ENCODE measurements at places on chromosomes 3 and 15.

- DNase-seq: no peak
These were observed 302.5 kb downstream of the C3orf38 start for GRCh38 chr3:88452228-88452627.

GRCh38 chr3:59023612-59024011 lies 26.2 kb downstream of the CFAP20DC start:
- no peak for DNase-seq

- DNase-seq: no peak
These were observed 340.9 kb upstream of the TPRG1 start for GRCh38 chr3:188830893-188831292.

GRCh38 chr3:15161133-15161532 lies 44.9 kb upstream of the CAPN7 start:
- DNase-seq: no peak

GRCh38 chr3:23002836-23003732 lies 200.0 kb upstream of the UBE2E2 start:
- no peak for DNase-seq

- no peak for DNase-seq
These were observed 935.8 kb downstream of the IGSF11 start for GRCh38 chr3:118098827-118099226.

- DNase-seq: no peak
These were observed 21.4 kb downstream of the OPA1 start for GRCh38 chr3:193614430-193614829.

DNA sequence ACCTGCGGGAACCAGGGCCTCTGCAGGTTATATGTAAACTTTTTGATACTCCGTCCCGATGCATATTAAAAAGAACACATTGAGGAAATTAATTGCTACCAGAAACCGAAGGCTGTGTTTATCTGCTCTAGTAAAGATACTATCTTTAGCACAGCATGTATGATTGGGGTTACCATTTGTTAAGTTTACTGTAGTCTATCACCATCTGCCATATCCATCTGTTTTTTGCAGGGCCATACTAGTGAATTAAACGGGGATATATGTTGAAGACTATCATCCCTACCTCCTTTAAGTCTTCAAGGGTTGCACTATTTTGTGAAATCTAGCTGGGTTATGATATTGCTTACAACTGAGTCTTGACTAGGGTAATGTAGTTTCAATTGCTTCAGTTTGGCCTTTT lies 597.0 kb downstream of the SQOR start:
- DNase-seq: no peak

DNA sequence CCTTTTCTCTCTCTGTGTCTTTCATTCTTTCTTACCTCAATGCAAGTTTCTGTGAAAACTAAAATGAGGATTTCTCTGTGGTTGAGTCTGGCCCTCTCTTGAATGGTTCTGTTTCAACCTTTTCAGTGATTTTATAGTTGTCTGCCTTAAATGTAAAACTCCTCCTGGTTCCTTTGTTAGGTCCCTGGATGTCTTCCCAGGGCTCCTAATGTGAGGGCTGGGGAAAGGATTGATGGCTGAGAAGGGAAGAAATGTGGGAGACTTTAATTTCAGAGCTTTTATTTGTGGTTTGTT lies 90.6 kb upstream of the GRM7 start:
- DNase-seq: no peak

DNA sequence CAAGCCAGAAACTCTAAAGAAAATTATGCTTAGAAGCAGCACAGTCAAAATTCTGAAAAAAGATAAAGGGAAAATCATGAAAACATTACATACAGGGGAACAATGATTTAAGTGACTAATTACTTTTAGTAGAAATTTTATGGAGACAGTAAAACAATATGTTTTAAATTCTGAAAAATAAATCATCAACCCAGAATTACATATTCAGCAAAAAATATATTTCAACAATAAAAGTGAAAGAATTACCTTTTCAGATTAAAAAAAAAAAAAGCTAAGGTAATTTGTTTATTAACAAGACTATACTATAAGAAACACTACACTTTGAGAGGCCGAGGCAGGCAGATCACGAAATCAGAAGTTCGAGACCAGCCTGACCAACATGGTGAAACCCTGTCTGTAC lies 32.4 kb upstream of the IGF2BP2 start:
- DNase-seq: no peak

GRCh38 chr3:134326760-134327593 lies 47.3 kb downstream of the AMOTL2 start:
- no peak for DNase-seq

DNA sequence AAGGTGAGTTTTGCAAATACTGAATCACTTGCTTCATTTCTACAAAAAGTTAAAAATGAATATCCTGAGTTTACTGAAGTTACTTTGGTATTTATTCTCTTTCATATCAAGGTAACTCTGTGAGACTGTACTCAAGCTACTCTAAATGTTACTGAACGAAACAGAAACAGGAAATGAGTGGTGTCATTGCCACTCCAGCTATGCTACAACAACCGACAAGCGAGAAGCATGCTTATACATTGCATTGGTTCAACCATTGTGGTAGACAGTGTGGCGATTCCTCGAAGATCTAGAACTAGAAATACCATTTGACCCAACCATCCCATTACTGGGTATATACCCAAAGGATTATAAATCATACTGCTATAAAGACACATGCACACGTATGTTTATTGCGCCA lies 313.2 kb upstream of the THBS1 start:
- no peak for DNase-seq

GRCh38 chr3:75396316-75396802 lies 267.8 kb upstream of the FRG2C start:
- DNase-seq: no peak

DNA sequence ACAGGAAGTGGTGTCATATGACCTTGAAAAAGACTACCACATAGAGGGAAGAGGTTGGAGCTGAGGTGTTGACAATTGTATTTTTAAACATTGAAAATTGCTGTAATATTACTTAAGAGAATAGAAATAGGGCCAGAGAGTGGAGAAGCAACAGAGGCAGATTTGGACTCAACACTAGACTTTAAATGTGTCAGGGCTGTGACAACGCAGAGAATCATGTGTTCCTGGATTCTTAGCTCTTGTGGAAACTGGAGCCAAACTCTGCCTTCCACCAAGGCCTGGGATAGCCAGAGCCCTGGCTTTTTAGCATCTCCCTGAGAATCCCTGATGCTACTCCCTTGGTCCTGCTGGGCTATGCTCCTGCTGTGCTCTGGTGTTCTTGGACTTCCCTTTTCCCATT lies 277.5 kb downstream of the KCNH8 start:
- DNase-seq: no peak

DNA sequence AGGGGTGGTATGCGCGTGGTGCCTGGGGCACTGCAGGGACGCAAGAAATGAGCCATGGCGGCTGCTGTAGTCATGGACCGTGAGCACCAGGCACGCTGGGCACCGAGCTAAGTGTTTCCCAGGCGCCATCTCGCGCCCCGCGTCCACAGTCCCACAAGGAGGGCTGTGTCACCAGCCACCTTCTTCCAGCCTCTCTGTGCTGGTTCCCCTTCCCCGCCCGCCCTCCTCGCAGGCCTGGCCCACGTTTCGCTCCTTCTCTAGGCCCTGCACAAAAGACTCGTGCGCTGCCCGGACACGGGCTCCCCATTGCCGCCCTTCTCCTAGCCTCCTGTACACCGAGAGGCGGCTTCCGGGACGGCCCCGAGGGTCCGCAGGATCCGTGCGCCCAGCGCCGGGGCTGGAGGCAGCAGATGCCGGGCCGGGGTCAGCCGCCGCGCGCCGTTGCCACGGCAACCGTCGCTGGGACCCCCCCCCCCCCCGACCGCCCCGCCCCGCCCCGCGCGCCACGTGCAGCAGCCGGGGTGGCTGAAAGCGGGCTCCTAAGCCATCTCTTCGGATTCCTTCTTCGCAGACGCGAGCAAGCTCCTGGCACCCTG lies 113.4 kb downstream of the SRGAP3 start:
- DNase-seq: no peak

GRCh38 chr3:185290266-185290665 lies 36.4 kb upstream of the EHHADH start:
- no peak for DNase-seq

DNA sequence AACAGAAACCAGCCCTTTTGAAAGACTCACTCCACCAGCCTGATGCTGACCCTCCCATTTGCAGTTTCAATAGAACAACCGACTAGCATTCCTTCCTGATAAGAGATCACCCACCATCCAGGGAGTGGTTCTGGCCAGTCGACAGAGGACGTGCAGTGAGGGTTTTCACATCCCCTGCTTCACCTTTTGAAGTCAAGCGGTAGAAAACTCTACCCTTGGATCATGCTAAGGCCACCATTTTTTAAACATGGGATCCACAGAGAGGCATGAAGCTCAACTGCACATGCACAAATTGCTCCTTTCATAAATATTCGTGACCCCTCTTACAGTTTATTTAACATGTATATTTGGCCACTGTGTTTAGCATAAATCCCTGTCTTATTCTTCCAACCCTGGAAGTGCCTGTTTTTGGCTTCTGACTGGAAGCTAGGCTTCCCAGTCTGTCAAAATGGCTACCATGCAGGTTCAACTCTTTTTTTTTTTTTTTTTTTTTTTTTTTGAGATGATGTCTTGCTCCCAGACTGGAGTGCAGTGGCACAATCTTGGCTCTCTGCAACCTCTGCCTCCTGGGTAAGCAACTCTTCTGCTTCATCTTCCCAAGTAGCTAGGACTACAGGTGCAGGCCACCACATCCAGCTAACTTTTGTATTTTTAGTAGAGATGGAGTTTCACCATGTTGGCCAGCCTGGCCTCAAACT lies 1.0 kb upstream of the THUMPD3 start:
- no peak for DNase-seq

DNA sequence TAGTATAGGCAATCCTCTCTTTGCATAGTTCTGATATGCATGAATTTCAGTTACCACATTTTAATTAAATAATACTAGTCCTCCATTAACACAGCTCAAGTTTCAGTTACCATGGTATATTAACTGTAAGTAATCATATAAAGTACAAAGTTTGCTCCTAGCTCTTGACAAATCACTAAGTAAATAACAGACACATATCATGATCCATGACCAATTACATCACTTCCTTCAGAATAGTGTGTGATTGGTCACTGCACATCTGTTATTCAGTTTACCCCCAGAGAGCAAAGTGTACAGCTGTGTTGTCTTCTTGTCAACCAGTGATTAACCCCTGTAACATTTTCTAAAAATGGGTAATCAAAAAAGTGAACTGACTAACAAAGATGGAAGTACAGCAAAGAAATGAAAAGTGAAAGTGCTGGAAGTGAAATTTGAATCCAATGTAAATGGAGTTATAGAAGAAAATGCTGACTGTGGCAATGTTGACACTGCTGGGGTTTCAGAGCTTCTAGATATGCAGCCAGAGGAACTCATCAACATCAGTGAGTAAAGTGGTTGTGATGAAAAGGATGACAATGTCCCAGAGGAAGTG lies 30.2 kb upstream of the LEKR1 start:
- no peak for DNase-seq

GRCh38 chr3:117898722-117899522 lies 1135.7 kb downstream of the IGSF11 start:
- DNase-seq: no peak

DNA sequence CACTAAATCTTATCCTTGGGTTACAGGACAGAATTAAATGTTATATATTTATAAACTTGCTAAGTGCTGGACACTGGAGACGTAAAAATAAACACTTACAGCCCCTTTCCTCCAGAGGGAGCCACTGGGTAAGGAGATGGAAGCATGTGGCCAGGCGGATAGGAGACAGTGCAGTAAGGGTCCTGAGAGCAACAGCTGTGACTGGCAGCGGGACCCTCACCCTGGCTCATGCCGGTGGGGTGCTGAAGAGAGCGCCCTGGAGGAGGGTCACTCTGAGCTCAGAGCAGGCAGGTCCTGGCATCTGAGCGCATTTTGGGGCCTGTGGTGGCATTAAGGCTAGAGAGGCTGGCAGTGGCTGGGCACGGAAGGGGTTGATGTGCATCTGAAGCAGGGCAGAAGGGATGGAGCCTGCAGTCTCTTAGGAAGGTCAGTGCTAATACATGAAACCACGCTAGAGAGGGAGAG lies 16.0 kb downstream of the SEC61A1 start:
- DNase-seq: peak; percentile 26

GRCh38 chr3:167355446-167355845 lies 24.7 kb downstream of the ZBBX start:
- DNase-seq: no peak

GRCh38 chr3:63245726-63246241 lies 32.3 kb upstream of the SYNPR start:
- DNase-seq: no peak

- DNase-seq: no peak
These were observed 110.0 kb upstream of the CDIN1 start for GRCh38 chr15:36469311-36469966.

DNA sequence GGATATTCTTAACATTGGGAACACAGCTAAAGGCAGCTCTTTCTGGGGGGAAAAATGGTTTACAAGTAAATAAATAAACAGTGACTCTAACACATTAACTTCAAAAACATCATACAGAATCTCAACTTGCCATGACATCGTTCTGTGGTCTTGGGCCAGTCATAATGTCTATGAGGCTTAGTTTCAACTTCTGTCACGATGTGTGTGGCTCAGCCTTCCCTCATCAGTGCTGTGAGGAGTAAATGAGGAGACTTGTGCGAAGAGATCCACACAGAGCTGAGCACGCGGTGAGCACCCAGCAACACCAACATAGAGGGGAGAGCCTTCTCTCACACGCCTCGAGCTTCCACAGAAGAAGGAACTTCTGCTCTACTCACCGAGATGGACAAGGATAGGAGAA lies 49.0 kb downstream of the DZIP1L start:
- no peak for DNase-seq

DNA sequence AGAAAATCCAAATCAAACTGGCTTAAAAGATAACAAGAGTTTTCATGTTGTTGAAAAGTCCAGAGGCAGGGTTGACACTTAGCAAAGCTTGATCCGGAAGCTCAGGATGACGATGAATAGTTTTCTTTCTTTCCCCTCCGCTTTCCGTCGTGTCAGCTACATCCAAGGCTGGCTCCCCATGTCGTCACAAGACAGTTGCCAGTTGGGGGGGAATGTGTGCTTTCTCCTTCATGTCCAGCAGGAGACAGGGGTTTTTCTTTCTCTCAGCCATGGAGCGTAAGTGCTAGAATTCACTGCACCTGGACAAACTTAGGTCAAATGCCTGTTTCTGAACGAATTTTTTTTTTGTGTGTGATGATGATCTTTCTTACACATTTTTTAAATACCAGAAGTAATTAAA lies 273.8 kb upstream of the RGMA start:
- no peak for DNase-seq

DNA sequence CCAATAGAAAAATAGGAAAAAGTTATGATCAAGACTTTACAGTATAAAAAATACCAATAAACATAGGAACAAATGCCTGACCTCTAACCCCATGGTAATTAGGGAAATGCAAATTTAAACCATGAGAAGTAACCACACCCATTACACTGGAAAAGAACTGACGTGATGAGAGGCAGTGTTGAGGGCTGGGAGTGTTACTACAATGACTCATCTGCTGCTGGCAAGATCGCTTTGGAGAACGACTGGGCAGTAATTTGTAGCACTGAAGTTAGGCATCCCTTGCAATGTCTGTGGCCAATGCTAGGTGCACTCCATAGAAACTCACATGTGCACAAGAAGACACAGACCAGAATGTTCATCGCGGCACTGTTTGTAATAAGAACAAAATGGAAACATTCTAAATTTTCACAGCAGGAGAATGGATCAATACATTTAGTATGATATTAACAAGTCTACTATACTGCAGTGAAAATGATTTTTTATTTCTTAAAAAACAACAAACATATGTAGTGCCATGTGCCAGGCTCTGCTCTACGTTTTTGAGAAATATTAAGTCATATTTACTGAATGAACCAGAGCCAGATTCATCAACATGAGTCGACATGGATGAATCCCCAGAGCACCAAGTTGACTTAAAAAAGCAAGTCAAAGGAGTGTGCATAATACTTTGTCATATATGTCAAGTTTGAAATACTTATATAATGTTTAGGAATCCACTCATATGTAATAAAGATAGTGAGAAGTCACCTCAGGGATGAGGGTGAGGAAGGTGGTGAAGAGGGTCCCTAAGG lies 37.6 kb upstream of the EPHB3 start:
- DNase-seq: peak; percentile 21

Measured in CD4-positive, alpha-beta T cell treated with Interleukin-4 for 4 hours (primary cell).